ENCODE measurements at places on chromosomes 1 and 21.
A peak's percentile ranks its signal among the peaks of the same experiment; 100 is the strongest.

DNA sequence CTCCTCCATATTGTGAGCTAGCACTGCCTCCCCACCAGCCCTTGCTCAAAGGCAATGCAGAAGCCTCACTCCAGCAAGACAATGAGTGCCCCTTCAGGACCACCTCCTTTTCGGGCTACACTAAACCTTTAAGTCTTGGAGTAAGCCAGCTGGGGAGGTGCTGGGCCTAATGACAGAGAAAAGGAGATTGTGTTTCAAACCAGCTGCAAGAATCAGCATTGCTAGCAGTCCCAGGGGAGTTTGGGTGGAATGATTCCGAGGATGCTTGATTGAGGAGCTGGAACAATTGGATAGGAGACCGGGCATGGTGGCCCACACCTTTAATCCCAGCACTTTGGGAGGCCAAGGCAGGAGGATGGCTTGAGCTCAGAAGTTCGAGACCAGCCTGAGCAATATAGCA lies 54.1 kb upstream of the GPR37L1 start:
- DNase-seq, result no peak

DNA sequence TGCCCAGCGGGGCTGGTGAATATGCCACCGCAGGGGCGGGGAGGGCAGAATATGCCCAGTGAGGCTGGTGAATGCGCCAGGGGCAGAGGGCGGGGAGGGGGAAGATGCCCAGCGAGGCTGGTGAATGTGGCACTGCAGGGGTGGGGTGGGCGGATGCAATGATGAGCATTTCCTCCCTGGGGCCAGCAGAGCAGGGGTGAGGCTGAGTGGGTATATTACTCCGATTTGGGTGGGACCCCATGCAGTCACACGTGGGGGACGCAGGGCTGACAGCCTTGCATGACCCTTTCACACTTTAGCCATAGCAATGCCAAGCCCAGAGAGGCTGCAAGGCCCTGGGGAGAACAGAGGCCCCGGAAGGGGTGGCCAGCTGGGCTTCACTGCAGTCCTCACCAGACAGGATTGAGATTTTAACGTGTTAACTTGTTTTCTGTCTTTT lies 9.3 kb upstream of the SLX9 start:
- no peak for DNase-seq

DNA sequence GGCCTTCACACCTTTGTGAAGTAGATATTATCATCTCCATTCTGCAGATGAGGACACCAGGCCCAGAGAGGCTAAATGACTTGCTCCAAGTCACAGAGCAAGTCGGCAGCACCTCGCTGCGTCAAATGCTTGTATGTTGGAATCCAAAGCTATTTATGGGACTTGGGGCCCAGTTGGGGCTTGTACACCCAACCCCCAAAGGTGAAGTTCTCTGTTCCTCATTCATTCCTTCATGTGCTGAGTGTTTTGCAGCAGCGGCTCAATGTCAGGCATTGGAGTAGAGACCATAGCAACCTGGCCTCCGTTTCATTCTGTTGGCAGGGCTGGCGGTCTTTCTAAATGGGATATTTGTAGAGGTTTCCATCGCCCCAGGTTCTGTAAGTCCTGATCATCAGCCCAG lies 113.4 kb upstream of the SLC25A33 start:
- no peak for DNase-seq

- DNase-seq, result no peak
Observed at GRCh38 chr1:223216074-223216473, 73.0 kb upstream of the TLR5 start.

GRCh38 chr1:63653976-63654375 lies 60.8 kb downstream of the PGM1 start:
- DNase-seq, result no peak

DNA sequence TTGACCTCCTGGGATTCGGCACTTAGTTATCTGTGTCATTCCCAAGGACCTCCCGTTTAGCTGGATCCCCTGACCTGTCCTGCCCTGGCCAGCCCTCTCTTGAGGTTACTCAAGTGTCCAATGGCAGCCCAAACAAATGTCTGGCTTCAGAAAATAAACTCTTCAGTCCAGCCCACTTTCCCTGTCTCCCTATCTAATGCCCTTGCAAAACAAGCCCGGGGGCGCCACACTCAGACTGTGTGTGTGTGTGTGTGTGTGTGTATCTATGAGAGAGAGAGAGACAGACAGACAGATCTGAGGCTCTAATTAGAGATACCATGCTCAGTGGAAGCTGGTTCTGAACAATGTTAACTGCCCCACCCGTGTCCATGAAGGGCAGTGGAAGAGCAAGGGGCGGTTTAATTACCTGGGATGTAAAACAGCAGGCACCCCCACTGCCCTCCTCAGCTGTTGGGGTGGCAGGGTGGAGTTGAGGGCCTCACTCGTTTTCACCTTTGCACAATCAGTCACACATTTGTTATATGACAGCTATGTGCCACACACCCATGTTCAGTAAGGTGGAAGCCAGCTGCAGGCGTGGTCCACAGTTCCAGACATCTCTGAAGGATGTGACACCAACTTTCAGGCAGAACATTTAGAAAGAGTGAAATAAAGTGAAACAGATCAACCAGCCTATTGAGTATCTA lies 57.4 kb downstream of the B3GALT5 start:
- DNase-seq, result no peak

- no peak for DNase-seq
Observed at GRCh38 chr1:109490029-109490933, 3.6 kb upstream of the CYB561D1 start.

- no peak for DNase-seq
Observed at GRCh38 chr1:151653397-151653796, 41.5 kb downstream of the SNX27 start.

DNA sequence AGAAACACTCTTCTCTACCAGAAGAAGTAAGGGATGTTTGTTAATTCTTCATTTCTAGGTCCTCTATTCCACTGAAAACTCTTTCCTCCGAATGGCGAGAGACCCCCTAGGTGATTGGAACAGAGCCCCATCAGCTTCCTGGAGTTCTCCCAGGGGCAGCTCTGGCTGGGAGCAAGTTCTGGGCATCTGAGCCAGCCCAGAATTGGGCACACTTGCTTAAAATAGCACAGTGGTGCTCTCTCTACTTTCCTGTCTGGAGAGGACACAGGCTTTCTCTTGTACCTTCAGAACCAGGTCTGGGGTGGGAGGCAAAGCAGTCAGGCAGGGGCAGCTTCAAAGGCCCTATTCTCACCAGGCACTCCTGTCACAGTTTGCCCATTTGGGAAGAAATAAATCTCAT lies 83.2 kb upstream of the CNTN2 start:
- DNase-seq, result no peak

DNA sequence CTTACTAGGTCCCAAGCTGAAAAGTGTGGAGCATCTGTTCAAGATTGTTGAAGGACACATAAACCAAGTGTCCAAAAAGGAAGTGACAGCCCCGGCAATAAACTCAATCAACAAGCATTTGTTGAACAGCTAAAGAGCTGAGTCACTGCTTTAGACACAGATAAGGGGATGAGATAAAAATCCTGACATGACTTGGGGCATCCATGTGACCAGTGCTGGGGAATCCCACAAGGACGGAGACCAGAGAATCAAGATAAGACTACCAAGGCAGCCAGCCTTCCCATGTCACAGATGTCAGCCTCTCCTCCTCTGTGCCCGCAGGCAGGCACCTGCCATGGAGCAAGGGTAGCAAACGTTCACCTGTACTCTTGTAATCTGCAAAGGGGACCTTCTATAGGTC lies 118.6 kb upstream of the KAZN start:
- no peak for DNase-seq

DNA sequence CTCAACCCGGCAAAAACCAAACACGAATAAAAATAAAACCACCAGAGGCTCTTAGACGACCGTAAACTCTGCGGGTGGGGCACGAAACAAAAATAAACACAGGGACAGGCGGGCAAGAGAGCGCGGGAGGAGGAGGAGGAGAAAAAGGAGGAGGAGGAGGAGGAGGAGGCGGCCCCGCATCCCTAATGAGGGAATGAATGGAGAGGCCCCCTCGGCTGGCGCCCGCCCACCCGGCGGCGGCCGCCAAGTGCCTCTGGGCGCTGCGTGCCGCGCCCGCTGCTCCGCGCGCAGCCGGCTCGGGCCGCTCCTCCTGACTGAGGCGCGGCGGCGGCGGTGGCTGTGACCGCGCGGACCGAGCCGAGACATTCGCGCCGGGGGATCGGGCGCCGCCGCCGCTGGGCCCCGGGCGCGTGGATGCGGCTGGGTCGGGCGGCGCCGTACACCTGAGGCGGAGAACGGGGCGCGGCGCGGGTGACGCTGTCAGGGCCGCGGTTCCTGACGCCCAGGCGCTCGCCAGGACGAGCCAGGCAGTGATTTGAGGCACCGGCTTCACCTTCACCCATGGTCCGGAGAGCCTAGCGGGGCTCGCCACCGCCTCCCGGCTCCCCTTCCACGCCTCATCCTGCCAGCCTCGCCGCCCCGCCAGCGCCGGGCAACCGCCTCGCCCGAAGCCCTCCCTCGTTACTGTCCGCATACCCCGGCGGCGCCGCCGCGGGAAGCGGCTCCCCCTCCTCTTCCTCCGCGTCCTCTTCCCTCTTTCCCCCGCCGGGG lies at the start of gene MARK1:
MARK1 (plus strand) TSS at position 229 of the 771 bp plus-strand sequence. CDS start 687 bp downstream, outside the sequence.
- DNase-seq, result peak; percentile 56

GRCh38 chr1:220955116-220955515 lies 75.9 kb downstream of the HLX start:
- no peak for DNase-seq

- DNase-seq, result no peak
Observed at GRCh38 chr1:93694039-93694438, 12.4 kb upstream of the BCAR3 start.

DNA sequence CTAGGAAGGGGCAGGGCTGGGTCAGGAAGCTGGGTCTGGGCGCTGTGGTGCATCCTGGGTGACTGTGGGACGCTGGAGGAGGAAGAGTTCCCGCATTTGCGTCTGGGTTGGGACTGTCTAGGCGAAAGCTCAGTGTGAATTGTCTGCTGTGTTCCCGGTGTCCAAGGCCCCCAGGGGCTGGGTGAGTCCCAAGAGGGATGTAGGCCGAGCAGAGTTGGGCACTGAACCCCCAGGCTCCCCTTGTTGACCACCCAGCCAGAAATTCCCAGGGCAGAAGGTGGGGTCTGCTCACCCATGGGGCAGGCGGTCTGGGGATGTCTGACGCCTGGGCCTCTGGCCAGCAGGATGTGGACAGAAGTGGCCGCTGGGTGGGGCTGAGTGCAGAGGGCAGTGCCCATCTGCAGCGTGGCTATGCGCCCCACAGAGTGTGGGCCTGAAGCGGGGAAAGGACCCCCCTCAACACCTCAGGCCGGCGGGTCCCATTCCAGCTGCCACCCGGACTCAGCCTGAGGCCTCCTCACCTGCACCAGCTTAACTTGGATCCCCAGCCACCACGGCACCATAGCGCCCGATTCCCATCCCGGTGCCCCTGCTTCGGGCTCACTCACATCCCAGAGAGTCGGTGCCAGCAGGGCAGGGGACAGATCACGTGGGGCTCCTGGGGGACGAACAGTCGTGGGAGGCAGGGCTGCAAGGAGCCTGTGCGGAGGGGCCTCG lies 37.0 kb upstream of the POFUT2 start:
- no peak for DNase-seq

GRCh38 chr1:246825557-246826175 lies 101.5 kb downstream of the SCCPDH start:
- no peak for DNase-seq

DNA sequence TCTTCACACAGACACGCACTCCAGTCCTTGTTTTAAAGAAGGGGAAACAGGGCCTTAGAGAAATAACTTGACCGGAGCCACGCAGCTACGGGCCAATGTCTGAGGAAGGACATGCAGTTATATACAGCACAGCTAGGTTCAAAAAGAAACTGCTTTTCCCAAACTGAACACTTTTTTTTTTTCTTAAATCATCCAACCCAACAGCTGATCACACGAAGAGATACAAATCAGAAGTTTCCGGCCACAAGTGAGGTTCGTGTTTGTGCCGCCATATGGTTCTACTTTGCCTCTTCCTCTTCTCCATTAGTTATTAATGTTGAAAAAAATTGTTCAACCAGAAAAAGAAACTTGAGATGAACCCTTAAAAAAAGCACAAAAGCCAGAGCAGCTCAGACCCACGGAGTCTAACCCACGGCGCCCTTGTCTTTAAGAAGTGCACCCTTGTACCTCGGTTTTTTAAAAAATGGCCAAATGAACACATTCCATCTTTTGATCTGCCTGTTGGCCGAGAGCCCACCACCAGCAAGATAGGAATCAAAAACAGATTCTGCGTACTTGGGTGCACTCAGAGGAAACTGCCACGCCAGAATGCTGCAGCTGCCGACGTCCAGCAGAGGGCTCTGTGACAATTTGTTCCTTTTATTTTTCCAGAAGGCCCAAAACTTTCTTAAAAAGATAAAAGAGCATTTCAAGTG lies 78.9 kb downstream of the SLC66A1 start:
- no peak for DNase-seq

- no peak for DNase-seq
Observed at GRCh38 chr1:167054531-167054930, 35.6 kb downstream of the GPA33 start.

GRCh38 chr1:41939194-41939593 lies 20.5 kb upstream of the HIVEP3 start:
- DNase-seq, result no peak

Data from NCI-H510A (cell line).